ENCODE measurements at places on chromosomes 2 and 18.

- peak; percentile 20 for DNase-seq
Measured at GRCh38 chr18:48711651-48712486, 173.0 kb downstream of the CTIF start.

DNA sequence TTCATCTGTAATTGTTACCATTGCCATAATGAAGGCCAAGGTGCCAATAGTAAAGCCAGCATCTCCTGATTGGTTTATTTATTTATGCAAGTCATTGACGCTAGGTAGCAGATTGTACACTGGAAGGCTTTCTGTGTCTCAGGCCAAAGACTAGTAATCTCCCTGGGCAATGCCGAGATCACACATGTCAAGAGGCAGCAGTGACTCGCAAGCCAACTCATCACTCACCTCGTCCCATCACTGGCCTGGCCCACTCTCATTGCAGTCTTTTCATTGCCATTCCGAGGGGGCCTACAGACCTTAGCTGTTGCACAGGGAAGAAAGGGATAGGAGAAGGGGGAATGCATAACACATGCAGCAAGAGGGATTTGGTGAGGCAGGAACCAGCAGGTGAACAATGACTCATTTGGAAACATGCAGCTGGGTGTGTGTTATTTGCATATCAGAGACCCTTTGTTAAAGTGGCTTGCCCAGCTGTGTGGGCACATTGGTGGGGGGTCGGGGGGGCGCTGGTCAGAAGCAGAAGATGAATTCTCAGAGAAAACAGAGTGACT lies 448.7 kb upstream of the HNRNPA3 start:
- no peak for DNase-seq

DNA sequence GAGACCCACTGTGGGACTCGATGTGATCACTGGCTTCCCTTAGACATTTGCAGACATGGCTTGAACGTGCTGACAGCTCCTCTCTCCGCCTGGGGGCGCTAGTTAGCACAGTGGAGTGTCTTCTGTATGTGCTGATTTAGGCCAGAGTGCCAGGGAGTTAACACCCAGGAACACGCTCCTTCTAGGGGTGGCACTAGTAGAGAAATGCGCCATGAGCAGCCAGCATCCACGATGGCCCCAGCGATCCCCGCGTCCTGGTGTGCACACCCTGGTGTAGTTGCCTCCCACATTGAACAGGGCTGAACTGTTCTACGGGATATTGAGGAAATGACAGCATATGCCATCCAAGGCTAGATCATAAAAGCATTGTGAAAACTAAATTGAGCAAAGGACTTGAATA lies 11.4 kb upstream of the NMUR1 start:
- no peak for DNase-seq

DNA sequence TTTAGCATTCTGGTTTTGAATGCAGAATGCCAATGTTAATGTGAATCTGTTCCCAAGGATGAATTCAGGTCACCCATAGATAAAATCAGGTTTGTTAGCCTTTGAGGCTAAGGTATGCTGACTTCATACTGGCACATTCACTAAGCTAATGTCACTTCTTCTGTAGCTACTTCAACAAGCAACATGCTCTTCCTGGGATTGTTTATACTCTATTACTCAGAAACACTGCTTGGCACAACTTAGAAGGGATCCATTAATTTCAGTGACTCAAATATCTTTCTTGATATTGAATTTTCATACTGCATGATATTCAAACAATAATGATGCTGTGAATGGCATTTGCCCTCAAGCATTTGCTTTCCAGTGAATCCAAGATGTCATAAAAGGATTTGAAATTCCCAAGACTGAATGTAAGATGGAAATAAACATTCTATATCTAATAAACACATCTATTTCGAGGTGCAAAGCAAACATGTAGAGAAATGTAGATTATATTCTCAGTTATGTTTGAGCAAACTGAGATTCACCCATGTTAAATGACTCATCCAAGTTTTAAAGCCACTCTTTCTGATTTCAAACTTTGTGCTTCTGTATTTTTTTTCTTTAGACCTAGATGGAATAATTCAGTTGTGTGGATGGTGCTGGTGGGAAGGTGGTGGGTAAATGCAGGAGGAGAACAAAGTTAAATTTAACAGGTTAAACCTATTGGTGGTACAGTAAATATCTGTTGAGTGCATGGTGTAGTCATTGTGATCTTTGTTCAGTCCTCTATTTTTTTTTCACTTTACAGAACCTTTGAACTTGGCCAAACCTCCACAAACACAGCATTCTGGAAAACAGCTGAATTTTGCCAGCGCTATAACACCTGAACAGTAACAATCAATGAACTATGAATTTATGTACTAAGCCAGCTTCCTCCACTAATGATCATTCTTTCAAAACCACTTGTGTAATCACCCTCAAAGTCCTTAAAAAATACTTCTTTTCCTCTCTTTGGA lies 162.1 kb upstream of the XIRP2 start:
- DNase-seq: no peak

GRCh38 chr2:48116497-48116896 lies 210.2 kb upstream of the FBXO11 start:
- no peak for DNase-seq

DNA sequence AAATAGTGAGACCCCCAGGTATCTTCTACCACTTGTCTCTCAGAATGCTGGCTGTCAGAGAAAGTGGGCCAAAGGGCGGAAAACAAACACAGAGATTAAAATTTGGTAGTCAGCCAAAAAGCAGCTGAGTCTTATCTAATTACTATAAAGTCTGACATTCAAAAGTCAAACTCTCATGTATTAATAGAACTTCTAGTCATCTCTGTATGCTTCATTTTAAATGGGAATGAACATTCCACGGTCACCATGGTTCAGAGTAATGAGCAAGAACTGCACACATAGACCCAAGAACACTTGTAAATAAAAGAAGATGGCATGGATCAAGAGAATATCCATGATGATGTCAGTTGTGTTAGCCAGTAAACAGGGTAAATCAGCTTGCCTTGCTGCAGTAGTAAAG lies 1267.0 kb upstream of the CHAC2 start:
- DNase-seq: no peak

DNA sequence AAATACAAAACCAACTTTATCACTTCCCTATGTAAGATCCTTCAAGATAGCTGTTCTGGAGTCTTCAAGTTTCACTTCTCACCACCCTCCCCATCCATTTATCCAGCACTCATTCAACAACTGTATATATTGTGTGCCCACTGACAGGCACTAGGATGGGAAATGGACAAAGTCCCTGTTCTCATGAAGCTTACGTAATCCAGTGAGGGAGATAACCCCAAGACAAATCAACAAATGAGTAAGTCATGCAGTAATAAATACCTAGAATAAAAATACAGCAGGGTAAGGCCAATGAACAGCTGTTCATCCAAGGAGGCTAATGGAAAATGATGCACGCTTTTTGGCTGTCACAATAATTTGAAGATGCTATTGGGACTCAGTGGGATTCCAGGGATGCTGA lies 133.8 kb downstream of the MEMO1 start:
- DNase-seq: no peak

- no peak for DNase-seq
Measured at GRCh38 chr2:172021074-172021931, 21.6 kb downstream of the METAP1D start.

DNA sequence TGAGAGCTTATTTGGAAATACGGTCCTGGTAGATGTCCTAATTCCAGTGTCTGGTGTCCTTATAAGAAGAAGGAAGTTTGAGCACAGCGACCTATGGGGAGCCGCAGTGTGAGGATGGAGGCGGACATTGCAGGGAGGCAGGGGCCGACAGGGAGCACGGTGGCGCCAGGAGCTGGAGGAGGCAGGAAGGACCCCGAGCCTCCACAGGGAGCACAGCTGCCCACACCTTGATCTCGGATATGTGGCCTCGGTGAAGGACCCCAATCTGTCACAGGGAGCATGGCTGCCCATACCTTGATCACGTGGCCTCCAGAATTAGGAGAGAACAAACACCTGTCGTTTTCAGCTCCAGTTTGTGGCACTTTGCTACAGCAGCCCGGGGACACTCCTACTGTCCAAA lies 461.6 kb upstream of the SALL3 start:
- DNase-seq: no peak

DNA sequence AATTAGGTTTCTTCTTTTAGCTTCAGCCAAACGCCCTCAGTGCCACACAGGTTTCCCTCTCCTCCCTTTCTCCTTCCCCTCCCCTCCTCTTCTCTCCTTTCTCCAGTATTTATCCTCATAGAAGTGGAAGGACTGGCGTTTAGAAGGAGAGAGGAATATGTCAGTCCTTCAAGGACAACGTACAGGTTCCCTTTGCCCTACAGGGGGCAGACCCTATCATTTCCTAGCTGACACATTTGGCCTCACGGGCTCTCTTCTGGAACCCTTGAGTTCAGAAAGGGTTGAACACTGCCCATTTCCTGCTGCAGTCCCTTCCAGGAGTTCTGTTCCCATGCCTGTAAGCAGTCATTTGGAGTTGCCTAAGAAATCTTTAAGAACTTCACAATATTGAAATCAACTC lies 46.1 kb downstream of the CDCA7 start:
- no peak for DNase-seq

DNA sequence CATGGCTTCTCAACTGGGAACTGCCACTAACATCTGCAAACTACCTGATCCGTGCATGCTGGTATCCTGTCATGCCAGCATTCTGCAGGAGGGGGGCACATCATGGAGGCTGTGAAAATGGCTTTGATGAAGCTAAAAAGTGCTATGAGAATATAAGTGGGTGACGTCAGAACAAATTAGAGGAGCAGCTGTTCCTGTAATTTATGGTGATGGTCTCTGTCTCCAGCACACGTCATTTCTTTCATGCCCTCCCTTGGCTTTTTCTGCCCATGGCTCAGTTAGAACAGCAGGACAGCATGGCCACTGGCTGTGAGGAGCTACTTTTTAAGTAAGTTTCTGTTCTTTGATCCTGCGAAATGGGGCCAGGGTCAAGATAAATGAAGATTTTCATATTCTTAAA lies 466.3 kb downstream of the THSD7B start:
- DNase-seq: no peak

DNA sequence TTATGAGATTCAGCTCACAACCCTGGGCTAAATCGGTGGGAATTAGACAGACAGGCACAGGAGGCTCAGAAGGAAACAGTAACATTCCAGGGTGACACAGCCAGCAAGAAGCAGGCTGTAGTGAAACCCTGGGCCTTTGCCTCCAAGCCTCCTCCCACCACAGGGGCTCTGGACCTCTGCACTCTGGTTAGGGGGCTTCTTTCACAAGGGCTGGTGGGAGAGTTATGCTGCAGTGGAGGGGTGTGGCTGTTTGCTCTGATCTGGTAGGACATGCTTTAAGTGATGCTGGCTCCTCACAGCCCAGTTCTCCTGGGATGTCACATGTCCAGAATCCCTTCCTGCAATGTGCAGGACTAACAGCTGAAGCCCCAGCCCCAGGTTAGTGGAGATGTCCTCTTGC lies 109.9 kb downstream of the TGFA start:
- no peak for DNase-seq

DNA sequence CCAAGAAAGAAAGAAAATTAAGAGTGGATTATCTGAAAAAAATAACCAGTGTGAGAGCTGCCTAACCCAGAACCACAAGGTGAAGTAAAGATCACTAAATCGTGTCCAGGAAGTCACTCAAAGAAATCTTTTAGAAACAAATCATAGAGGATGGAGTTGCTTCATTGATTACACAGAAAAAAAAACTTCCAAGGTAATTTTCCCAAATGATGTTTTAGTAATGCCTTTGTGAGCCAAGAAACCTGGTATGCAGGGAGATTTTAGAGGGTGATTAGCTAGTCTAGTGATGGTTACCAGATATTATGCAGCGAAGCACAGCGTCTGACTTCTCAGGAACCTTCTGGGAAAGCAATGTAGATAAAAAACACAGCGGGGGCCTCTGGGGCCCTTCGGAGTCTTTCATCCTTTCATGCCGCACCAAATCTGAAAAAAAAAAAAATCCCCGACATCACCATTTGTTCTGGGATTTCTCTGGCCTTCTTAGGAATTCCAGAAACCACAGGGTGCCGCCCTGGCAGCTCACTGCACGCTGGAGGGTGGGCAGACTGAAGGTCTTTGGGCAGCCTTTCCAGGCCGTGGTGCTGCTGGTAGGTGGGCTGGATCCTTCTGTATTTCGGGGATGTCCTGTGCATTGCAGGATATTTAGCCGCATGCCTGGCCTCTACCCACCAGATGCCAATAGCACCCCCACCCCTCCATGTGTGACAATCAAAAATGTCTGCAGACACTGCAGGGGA lies 17.3 kb downstream of the ALPK2 start:
- no peak for DNase-seq

- no peak for DNase-seq
Measured at GRCh38 chr2:21451403-21451802, 327.6 kb downstream of the TDRD15 start.

GRCh38 chr2:195594248-195594647 lies 62.8 kb upstream of the SLC39A10 start:
- no peak for DNase-seq

DNA sequence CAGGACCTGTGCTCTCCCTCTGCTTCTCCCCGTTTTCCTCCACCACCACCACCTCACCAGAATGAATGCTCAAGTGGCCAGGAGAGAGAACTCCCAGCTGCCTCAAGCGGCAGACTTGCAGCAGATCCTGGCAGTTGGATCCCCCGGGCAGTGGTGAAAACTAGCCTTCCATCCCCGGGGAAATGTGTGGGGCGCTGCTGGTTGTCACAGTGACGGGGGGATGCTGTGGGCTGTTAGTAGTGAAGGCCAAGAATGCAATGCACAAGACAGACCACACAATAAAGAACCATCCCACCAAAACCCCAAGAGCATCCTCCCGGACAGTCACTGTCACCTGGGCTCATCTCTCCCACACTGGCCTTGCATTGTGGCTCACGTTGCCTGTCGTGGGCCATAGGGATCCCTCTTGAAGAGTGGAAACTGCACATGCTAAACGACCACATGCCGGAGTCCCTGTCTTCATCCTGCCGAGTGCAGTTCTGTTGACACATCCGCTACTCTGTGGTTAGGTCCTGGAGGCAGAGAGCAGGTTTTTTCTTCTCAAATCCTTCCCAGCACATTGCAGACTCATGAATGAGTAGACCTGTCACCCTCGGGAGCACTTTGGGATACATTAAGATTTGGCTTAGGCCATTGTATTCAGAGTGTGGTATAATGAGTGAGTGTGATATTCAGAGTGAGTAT lies 13.5 kb downstream of the SPATA3 start:
- DNase-seq: no peak

DNA sequence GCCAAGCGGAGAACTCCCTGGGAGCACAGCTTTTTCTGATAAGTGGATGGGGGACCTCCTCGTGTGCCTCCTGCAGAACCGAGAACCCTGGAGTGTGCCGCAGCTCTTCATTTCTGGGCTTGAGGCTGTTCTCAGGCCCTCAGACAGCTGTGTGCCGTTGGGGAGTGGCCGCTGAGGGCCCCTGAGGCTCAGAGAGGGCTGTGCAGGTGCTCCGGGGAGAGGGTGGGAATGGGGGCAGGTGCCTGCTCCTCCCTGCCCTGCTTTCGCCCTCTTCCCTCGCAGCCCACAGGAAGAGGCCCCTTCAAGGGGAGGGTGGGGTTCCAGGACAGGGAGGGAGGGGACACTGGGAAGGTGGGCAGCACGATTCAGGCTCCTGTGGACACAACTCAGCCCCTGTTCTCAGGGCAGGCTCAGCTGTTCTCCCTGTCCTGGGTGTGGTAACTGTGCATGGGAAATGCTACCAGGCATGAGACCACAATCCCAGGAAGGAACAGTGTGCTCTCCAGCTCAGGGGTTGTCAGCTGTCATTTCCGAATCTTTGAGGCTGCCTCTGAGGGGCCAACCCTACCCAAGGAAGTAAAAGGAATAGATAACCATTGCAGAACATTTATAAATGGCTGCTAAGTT lies 11.3 kb downstream of the LCT start:
- no peak for DNase-seq

GRCh38 chr2:10914272-10914693 lies 2.5 kb downstream of the KCNF1 start:
- DNase-seq: no peak

Data from CD4-positive, alpha-beta T cell treated with Interleukin-15 for 1 hour (primary cell).